ENCODE measurements at places on chromosomes 6 and 20. TPM values are rescaled to one million over a fixed set of nuclear protein-coding genes. Genes with fewer than 3 reads are reported as not detected.

The CRISP3 gene
- total RNA-seq, result not detected

DNA sequence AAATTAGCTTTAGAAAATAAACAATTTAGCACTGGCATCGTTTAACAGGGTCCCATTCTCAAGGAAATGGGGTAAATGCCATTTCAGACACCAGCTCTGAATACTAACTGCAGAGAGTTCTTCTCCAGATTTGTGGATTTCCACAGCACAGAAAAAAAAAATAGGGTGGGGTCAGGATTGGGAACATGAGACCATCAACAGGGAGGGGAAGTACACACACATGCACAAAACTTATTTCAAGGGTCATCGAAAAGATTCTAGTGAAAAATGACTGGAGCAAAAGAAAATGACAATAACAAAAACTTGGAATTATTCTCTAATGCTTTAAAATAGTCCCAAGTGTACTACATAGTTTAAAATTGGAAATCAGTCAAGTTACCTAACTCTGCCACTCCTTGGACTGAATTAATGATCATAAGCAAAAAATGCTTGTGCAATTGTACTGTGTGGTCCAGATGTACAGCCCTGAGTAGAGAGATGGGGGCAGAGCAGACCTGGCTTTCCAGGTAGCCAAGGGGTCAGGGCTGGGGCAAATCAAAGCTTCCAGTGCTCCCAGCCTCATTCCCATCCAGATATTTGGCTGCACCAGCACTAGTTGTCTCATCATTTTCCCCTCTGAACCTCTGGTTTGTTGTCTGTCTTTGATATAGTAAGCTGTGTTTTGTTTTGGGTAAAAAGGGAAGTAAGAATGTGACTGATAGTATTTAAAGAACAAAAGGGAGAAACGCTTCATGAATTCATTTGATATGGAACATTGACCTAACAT, 152.4 kb downstream of the SOBP start:
- DNase-seq, result no peak

The ZC2HC1B gene
- total RNA-seq, result 0.56 TPM

GRCh38 chr20:53738945-53739798, 145.5 kb upstream of the ZNF217 start:
- no peak for DNase-seq

DNA sequence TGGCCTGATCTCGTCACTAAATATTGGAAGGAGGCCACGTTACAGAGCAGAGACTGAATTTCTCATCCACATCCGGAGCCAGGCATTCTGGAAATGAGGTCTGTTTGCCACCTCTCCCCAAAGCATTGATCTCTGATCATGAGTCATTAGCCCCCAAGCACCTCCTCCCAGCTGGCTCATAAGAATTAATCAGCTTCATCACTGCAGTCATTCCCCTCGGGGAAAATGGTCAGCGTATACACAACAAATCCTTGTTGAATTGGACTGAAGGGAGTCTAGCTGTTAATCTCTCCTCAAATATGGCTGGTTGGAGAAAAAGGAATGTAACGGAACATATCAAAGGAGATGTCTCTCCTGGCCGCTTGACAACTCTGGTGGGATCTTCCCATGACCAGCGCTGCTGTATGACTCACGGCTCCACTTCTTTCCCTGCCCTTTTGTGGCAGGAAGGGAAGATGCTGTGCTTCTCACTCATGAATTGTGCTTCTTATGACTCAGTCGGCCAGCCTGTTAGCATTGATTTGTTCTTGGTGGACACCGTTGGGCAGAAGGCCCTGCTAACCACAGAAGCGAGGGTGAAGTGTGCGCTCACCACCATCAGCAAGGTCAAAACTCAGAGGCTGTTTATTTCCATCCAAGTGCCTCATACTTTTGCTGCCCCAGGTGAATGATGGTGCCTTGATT, 76.7 kb downstream of the RNF182 start:
- DNase-seq, result no peak

The LGSN gene
- not detected for total RNA-seq

DNA sequence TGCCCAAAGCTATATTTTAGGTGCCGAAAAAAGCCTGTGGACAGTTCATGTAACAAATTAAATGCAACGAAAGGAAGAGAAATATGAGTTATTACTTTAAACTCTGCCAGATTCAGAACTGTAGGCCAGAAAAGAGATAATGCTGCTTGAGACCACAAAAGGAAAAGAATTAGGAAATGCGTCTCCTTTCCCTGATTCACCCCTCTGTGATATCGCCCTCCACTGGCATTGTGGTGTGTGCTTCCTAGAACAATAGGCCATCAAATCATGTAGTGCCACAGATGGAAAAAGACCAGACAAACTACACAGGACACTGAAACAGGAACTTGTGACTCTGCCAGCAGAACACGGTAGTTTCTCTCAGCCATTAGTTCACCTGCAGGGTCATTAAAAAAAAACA, 14.7 kb upstream of the LAMA4 start:
- no peak for DNase-seq

The KCTD20 gene
- 21.9 TPM for total RNA-seq

The IYD gene
- not detected for total RNA-seq

- DNase-seq, result no peak
Observed at GRCh38 chr6:97465877-97466561, 183.0 kb upstream of the MMS22L start.

DNA sequence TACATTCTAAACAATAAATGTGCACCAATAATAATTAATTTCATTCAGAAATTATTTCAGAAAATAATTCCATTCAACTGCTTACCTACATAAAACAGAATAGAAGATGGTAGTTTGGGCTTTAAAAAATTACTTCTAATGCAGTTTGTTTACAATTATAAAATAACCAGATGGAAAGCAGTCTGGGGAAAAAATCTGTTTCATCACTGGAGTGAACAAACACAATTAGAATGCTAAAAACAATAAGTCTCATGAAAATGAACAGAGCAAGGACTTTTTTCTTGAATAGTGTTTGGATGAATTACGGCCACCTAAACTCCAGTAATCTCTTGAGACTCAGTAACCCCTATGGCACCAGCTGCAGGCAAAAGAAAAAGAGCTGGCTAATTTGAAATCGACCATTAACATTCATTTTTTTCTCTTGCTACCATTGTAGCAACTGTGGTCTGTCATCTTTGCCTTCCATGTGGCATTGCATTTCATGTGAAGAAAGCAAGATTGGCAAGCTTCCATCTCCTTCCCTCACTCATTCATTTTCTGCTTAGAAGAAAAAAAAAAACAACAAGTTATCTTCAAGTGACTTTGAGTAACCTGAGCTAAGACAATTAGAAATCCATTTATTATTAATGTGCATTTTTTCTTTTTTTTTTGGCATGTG, 88.4 kb upstream of the CEP85L start:
- no peak for DNase-seq

- DNase-seq, result no peak
Observed at GRCh38 chr6:111110036-111110435, 22.7 kb downstream of the SLC16A10 start.

The PTK7 gene
- total RNA-seq, result 1.5 TPM

The DACT2 gene
- not detected for total RNA-seq

GRCh38 chr6:118509009-118509617, 39.0 kb upstream of the PLN start:
- DNase-seq, result no peak

The TREM1 gene
- total RNA-seq, result 0.73 TPM

- peak; percentile 32 for DNase-seq
Observed at GRCh38 chr6:170149681-170150589, 140.9 kb downstream of the DLL1 start.

The MYL9 gene
- 86.6 TPM for total RNA-seq

GRCh38 chr6:130050230-130050629, 31.8 kb downstream of the L3MBTL3 start:
- DNase-seq, result no peak
